ENCODE measurements at places on chromosomes 16 and 17.
A peak's percentile ranks its signal among the peaks of the same experiment; 100 is the strongest.

- peak; percentile 71 for DNase-seq
Observed at GRCh38 chr16:31868691-31869167, 4.9 kb upstream of the ZNF267 start.

- peak; percentile 53 for DNase-seq
Observed at GRCh38 chr17:49996495-49997300, 1.7 kb upstream of the DLX3 start.

DNA sequence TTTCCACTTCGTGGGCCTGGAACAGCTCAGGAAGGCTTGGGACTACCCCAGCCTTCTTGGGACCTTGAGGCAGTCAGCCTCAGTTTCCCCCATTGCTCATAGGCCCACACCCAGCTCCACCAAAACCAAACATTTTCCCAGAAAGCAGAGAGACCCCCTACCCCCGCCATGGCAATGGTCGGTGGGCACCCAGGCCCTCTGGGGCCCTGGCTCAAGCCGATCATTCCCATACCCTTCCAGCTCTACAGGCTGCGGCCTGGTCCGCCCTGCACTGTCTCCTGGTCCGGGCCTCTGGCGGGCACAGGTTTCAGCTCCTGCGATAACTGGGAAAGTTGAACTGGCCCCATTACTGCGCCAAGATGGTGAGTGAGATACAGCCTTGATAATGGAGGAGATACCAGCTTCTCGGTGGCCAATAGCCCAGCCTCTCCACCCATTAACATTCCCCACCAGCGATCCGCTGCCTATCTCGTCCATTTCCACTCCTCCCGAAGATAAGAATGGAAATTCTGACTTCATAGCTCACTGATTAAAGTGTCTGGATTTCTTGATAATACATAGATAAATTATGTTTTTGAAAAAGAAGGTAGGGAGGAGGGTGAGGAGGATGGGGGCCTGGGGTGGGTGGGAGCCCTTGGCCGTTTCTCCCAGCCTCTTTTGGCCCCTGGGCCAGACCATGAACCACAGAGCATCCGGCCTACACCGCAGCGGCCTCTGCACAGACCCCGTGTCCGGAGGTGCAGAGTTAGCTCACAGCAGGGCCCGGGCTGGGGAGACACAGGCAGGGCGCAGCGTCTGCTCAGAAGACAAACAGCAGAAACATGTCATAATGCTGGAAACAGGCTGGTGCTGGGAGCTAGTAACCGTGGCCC lies 11.6 kb downstream of the ZFPM1 start:
- DNase-seq: no peak

GRCh38 chr16:10120953-10121352 lies 61.3 kb downstream of the GRIN2A start:
- no peak for DNase-seq

DNA sequence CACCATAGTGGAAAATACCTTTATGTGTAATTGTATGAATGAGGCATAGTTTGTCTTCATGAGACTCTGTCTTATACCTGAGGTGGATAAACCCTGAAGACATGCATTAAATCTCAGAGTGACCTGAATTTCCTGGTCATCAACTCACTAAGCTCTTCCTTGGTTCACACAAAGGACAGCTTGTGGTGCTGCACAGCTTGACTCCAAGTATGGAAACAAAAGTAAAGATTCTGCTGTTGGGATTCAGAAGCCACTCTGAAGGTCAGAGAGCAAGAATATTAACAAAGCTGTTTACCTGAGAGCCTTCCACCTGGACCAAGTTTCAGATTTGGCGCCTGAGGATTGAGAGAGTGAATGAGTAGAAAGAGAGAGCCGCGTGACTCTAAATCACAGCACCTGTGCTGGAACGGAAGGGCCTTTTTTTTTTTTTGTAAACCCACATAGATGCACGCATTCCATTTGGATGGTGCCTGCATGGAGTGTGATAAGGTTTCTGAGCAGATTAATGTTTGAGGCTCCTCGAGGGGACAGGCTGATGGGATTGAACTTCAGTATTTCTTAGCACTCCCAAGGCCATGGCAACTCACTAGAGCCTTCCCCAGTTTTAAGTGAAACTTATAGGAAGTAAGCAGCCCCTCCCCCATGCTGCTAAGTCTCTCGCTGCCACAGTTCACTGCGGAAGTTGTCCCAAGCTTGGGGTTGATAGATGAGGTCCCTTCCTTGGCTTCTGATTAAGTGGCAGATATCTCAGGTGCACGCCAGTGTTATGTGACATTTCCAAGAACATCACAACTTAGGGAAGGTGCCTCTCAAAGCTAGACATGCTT lies 28.7 kb downstream of the CALB2 start:
- no peak for DNase-seq

DNA sequence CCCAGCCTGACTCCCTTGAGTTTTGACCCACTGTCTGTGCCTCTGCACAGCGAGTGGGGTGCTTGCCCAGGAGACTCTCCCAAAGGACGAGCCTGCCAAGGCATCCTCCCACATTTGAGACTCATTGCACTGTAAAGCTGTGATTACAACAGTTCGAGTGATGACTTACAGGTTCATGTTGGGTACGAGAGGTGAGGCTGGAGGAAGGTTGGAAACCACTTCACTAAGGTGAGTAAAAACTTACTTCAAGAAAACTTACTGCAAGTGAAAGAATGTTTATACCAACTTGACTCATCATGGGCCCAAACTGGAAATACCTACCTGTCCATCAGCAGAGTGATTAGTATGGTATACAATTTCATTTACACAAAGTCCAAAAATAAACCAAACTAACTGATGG lies 360.1 kb upstream of the CDH11 start:
- DNase-seq: no peak

DNA sequence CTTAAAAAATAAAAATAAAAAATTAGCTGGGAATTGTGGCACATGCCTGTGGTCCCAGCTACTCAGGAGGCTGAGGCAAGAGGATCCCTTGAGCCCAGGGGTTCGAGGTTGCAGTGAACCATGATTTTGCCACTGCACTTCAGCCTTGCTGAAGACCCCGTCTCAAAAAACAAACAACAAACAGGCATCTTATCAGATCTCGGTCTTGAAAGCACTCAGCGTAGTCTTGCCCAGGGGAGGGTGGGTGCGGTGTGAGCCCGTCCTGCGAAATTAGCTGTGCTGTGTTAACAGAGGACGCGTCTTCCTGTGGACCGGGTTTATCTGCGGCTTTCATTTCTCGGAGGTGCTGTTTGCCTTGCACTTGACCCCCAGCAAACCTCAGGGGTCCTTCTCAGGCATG lies 5.4 kb downstream of the GAA start:
- DNase-seq: no peak

- no peak for DNase-seq
Observed at GRCh38 chr17:79097226-79098055, 22.8 kb downstream of the ENGASE start.

DNA sequence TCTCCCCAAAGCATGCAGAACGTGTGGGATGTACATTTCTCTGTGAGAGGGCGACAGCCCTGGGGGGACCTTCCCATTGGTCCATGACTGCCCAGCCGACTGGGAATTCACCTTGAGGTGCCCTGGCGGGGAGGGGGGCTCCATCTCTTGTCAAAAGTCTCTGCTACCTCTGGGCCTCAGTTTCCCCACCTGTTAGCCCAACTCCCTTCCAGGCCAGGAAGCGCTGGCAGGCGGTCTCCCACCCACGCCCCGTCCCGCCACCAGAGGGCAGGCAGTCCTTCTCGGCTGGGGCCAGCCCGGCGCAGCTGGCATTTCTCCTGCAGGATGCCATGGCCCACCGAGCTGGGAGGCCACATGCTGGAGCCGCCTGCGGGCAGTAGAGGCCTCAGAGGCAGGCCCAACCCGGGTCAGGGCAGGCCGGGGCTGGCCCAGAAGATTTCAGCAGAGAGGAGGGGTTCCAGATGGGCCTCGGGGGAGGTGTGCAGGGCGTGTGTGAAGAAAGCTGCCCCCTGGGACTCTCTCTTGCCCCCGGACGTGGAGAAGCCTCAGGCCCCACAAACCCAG lies 16.6 kb downstream of the CD7 start:
- DNase-seq: peak; percentile 41

GRCh38 chr16:55552621-55553020 lies 13.9 kb upstream of the CAPNS2 start:
- no peak for DNase-seq

- no peak for DNase-seq
Observed at GRCh38 chr16:55534756-55535155, 25.9 kb downstream of the LPCAT2 start.

- DNase-seq: no peak
Observed at GRCh38 chr17:7443499-7444485, 1.1 kb upstream of the CHRNB1 start.

- DNase-seq: no peak
Observed at GRCh38 chr16:67053767-67054334, 24.9 kb downstream of the CBFB start.

DNA sequence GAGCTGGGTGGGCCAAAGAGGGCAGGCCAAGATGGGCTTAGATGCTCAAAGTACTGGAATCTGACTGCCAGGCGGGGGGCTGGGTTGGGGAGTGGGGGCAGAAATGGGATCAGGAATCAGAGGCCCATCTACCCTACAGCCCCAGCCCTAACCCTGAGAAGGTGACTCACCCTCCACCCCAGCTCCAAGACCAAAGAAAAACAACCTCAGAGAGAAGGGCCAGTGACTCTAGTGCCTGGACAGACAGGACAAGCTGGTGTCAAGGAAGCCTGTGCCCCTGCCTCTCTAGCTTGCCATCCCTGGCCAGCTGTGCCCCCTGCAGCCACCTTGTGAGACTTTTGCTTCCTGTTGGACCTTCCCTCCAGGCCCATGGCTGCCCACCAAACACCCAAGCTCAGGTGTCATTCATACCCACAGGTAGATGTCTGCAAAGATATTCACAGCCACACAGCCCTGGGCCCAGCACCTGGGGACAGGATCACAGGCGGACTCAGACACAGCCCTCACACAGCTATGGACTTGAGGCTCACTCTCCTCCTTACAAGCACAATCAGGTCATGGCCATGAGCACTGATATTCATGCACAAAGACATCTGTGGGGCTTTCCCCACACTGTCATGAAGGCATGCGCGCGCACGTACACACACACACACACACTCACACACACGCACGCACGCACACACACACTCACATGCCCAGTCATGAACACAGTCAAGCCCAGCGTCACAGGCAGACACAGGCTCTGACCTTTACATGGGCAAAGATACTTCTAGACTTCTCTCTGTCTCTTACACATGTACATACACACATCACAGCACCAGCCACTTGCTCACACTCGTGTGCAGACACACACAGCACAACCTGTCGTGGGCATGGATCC lies 2.8 kb downstream of the WNT3 start:
- DNase-seq: no peak

DNA sequence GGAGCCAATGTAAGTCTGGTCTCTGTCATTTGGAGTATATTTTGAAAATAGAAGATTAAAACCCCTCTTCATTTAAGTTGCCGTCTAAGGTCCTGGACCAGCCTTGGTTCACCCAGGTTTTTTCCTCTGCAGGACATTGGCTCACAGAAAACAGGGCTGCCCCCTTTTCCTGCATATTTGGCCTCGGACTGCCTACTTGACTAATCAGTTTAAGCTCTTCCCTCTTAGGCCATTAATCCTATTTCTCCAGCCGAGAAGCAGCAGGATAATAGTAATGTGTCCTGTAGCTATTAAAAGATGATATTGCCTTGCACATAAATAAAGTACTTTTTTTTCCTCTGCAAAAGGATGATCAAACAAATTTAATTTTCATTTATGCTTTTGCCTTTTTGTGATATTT lies 52.1 kb downstream of the PRKCA start:
- no peak for DNase-seq

DNA sequence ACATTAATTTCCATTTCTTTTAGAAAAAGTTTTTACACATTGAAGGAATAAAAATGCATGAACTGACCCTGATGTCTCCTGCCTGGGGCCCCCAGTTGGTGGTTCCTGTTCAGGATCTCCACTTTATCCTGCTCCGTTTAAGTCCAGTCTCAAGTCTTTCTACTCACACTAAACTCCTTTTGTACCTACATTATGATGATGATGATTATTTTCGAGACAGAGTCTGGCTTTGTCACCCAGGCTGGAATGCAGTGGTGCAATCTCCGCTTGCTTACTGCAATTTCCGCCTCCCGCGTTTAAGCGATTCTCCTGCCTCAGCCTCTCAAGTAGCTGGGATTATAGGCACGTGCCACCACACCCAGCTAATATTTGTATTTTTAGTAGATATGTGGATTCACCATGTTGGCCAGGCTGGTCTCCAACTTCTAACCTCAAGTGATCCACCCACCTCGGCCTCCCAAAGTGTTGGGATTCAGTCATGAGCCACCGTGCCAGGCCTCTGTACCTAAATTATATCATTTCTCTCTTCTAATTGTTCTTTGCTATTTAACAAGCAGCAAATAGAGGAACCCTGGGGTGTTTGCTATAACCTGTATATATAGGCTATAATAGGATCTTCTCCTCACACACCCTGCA lies 2.2 kb upstream of the FOXK2 start:
- no peak for DNase-seq

DNA sequence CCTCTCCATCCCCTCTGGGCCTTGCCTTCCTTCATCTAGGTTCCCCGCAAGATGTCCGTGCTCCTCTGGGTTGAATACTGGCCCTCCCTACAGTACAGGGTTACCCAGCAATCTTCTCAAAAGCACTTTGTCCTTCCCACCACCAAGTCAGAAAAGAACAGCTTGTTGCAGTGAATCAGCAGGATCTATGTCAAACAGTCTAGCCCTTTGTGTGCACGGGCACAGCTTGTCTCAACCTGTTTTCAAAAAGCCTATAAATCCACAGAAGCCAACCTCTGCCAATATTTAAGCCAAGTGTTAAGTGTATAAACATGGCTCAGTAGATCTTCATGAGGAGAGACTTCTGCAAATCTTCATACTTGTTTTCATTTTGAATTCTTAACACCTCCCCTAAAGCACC lies 25.2 kb downstream of the C17orf67 start:
- no peak for DNase-seq

DNA sequence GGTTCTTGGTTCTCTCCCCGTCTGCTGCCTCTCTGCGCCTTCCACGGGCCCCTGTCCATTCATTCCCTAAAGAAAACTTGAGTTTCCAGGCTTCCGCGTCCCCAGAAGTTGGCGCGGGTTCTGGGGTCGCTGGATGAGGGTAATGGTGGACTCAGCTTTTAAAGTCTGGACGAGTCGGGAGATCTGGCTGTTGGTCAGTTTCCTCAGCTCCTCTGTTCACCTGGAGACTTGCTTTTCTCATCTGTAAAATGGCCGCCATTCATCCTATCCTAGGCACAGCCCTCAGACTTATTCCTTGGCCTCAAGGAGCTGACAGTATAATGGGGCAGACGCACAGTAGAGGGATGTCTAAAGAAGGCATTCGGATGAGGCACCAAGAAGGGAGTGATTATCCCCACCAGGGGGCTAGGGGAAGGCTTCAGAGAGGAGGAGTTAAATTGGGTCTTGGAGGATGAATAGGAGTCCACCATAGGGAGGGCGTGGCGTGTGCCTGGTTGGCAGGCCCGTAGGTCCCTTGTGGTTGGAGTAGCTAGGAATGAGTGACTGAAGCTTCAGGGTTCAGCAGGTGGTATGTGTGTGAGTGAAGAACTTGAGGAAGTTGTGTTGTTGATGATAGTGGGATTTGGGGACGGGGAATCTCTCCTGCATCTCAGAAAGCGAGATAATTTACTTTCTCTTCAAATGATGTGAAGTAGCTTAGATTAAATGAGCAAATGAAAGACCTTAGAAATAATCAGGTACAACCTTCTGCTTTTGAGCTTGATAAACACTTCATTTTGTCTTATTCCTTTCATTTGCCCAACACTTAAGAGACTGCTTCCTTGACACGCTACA lies 652 bp downstream of the VPS35L start:
- DNase-seq: no peak
